Stimulated activated CD4-positive, alpha-beta T cell treated with anti-CD3 and anti-CD28 coated beads, TNF-alpha, amount 100 ng/mL, for 1 hour (primary cell): ENCODE measurements at places on chromosomes 5 and 9.

DNA sequence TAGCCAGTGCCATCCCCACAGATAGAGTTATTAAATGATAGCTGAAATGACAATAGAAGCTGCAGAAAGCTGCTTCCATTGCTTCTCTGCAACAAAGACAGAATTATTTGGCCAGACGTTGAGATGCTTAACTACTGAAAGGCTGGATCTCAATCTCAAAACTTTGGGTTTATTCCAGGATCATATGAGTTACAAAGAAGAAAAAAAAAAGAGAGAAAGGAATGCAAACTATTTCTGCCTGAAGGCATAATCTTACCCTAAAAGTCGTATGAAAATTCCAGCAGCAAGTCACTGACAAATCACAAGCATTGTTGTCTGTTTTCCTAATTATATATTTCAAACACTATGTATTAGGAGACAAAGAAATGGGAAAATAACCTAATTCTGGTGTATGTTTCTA is 12.8 kb upstream of the TYRP1 start:
- no peak for DNase-seq

- no peak for DNase-seq
These were observed 18.8 kb upstream of the TNFAIP8 start for GRCh38 chr5:119336845-119337580.

GRCh38 chr9:107024193-107024592 is 161.2 kb downstream of the ZNF462 start:
- no peak for DNase-seq

GRCh38 chr5:67636091-67636490 is 439.5 kb upstream of the CD180 start:
- DNase-seq: no peak

GRCh38 chr5:137279521-137280231 is 219.4 kb downstream of the SPOCK1 start:
- no peak for DNase-seq

- DNase-seq: no peak
These were observed 66.7 kb downstream of the ADAMTS2 start for GRCh38 chr5:179278546-179278945.

DNA sequence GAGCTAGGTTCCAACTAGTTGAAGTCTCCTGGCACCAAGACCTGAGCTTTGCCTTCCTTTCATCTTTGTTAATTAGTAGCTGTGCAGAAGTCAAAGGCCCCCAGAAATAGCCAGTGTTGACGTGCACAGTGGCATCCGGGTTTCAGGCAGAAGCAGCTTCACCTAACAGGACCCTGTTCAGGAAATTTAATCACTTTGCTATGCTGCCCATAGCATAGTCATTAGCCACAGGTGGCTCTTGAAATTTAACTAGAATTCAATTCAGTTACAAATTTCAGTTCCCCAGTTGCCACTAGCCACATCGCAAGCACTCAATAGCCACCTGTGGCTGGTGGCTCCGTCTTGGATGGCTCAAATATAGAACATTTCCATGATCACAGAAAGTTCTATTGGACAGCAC is 179.1 kb downstream of the GOLPH3 start:
- DNase-seq: no peak

GRCh38 chr5:152058267-152058666 is 133.6 kb upstream of the GLRA1 start:
- DNase-seq: no peak

GRCh38 chr9:82608487-82608886 is 454.5 kb downstream of the RASEF start:
- no peak for DNase-seq

DNA sequence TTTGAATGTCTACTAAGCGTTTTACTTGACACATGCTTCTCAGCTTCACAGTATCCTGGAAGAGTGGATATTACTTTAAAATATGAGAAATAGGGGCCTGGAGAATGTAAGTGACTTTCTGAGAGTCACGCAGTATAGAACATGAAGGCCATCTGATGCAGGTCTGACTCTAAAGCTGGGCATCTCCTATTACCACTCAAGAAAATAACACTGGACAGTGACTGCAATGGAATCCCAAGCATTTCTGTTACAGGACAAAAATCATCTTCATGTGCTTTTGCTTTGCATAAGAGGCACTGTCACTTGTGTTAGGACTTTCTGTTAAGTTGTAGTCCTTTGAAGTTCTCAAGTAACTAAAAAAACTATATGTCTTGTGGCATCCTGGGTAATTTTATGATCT is 335.5 kb downstream of the FBXL7 start:
- DNase-seq: no peak

DNA sequence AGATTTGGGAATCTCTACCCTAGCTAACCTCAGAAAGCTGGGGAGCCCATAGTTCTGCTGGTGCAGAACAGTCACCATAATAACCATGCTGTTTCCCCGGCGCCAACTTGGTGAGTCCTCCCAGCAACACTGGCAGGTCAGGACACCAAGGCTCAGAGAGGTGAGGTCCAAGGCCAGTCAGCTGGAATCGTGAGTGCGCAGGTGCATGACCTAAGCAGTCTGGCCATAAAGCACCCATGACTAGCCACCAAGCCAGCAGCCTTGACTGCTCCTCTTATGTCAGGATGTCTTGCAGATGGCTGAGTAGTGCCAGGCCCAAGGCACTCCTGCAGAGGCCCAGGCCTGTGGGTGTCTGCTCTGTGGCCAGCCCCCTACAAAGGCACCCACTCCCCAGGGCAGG is 2.6 kb downstream of the RNF44 start:
- no peak for DNase-seq

DNA sequence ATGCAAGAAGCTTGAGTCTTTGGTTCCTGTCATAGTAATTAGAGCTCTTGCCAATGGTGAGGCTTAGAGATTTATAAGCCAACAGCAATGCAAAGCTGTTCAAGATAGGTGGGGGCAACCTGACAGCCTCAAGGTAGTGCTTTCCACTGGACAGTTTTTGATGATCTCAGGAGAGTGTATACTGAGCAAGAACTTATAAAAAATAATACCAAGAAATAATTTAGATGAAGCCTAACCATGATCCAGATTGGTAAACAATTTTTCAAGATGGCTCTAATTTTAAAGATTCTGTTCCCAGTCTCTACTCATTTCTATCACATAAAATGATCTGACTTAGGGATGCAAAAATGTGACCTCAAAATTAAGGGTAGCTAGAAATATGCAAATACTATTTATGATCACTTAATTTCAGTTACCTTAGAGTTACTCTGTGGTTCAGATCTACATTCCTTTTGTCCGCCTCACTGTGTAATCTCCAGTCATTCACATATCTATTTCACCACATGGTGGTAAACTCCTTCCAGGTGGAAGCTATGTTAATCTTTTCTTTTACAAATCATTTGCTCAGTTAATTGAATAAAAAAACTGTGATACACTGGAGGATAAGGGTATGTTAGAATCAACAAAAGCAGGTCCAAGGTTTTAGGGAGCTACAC is 1228.0 kb upstream of the C9orf72 start:
- DNase-seq: no peak

DNA sequence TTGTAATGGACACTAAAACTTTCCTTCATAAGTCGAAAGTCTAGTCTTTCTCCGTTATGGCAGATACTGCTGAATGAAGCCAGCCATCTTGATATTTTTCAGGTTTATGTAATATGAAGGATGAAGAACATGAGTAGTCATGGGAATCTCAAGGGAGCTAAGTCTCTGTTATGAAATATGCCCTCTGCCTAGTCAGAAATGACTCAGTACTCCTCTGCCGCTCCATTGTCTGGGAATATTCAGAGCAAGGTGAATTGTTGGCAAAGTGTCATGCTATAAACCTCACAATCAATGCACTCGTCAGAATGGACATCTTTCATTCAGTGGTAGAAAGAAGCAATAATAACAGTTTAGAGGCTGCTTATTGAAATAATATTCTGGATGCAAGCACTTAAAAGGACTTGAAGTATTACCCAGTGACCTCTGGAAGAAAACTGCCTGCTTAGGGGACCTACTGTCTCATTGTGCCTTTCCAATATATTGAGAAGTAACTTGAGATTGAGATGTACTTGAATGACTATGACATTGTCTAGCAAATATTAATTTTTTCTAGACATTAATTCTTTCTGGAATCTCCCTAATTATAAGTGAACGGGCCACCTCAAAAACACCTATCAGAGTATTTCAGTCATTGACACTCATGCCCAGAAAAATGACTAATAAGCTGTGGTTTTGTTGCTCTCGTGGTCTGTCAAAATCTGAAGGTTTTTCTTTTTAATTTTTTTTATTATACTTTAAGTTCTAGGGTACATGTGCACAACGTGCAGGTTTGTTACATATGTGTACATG is 1011.5 kb upstream of the ACO1 start:
- DNase-seq: no peak

DNA sequence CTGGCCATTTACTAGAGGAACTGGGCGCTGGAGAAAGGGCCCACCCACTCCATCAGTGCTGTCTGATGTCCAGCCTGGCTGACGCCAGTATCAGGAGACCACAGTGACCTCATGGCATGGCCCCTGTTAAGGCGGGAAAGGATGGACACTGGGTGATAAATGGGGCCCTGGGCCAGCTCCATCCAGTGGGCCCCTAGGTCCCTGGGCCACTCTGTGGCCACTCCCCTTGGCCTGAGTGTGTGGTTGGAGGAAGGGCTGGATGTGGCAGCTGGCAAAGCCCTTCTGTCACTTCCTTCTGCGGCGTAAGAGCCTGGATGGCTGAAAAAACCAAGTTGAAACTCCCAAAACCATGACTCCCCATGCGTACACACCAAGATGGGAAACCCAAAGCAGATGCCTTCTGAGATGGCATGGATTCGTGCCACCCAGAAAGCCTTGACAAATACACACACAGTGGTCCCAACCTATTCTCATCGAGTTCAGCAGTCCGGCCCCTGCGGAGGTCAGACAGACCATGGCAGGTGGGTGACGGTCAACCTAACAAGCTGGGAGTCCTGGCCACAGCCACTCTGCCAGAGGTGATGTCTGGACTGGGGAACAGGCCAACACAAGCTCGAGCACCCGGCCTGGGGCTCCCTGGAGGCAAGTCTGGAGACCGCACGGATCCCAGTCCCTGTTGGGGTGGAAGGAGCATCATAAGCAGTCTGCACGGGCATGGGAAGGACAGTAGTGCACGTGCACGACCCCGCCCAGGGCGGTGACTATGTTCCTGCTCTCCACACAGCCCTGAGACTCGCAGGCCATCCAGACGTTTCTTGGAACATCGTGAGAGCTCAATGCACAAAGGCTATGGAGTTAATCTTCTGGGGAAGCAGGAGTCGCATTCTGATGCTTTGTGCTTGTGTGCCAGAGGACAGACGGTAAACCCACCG is 45.2 kb upstream of the NOTCH1 start:
- DNase-seq: no peak

DNA sequence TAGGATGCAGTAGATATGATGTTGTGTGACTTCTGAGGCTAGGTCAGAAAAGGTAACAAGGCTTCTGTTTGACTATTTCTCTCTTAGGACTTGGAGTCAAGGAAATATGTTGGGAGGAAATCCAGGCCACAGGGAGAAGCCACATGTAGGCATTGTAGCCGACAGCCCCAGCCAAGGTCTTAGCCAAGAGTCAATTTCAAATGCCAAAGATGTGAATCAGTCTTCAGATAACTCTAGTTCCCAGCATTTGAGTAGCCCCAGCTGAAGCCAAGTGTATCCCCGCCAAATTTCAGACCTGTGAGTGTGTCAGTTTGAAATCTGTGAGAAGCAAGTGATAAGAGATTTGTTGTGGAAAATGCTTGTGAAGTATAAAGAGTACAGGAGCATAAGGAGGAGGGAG is 38.1 kb upstream of the ISL1 start:
- DNase-seq: no peak

DNA sequence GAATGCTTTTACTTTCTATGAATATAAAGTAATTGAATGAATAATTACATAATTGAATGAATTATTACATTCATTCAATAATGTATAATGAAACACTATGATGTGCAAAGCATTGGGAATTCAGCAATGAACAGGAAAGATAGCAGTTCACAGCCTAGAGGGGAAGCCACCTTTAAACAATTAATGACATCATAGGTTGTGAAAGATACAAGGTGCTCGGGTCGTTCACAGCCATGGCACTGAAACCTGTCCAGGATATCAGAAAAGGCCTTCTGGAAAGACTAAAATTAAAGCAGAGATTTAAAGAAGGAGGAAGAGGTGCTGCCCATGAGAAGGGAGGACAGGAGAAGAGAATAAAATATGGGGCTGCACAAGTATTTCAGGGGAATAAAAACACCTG is 171.4 kb upstream of the KLF4 start:
- DNase-seq: no peak

- no peak for DNase-seq
These were observed 245.3 kb upstream of the NMUR2 start for GRCh38 chr5:152650413-152650812.

GRCh38 chr9:36163049-36163785 is 6.0 kb upstream of the CCIN start:
- DNase-seq: no peak

DNA sequence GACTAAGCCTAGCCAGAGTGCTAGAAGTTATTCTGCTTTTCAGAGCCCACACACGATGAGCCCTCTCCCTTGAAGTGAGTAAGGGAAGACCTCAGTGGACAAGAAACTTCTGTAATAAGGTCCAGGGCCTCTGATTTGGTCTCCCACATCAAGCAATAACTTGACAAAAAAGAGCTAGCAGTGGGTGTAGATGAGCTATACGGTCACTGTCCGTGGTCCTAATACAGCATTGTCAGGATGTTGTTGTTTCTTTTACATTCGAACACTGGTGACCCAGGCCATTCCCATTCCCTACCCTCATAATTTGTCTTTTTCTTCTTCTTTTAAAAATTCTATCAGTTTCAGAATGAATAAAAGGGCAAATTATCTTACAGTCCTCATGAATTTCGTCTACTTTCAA is 5.2 kb downstream of the PCSK1 start:
- no peak for DNase-seq

DNA sequence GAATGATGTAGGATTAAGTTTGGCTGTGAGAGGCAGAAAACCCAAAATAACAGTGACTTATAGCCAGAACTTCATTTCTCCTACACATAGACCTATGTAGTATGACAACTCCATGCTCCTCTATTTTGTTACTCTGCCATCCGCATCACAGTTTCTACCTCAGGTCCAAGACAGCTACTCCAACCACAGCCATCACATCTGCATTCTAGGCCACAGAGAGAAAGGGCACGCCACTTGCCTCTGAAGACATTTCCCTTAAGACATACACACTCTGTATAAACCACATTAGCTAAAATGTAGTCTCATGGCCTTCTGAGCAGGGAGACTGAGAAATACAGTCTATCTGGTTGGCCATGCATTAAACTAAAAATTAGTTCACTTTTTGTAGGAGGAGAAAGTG is 10.0 kb downstream of the SPINK4 start:
- no peak for DNase-seq

GRCh38 chr5:108989761-108990392 is 242.2 kb downstream of the FER start:
- no peak for DNase-seq

GRCh38 chr9:74379718-74380117 is 117.4 kb upstream of the RORB start:
- DNase-seq: no peak
